KBM-7 (cell line): ENCODE measurements at places on chromosomes 5 and 9.
A peak's percentile ranks its signal among the peaks of the same experiment; 100 is the strongest.

GRCh38 chr5:135543485-135544304 lies 7.9 kb upstream of the NEUROG1 start:
- no peak for DNase-seq

GRCh38 chr5:35869685-35870277 lies 13.1 kb downstream of the IL7R start:
- DNase-seq, result peak; percentile 75

DNA sequence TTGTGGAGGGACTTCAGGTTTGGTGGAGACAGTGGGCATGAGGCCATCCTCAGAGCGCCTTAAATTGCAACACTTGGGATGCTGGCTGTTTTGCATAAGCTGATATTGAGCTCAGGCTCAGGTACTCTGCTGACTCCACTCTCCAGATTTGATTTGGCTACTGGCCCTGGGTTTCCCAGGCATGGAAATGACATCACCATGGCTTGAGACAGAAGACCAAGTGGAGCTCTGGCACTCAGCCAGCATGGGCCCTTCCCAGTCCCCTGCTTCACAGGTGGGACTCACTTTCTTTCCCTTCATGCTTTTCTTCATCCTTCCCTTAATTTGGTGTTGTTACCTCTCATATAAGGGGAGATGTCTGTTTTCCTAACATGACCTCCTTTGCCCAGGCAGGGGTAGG lies 72.0 kb upstream of the IL12B start:
- DNase-seq, result no peak

GRCh38 chr5:177507165-177507564 lies 2.5 kb downstream of the DOK3 start:
- peak; percentile 33 for DNase-seq

GRCh38 chr5:57592236-57592635 lies 109.6 kb upstream of the ACTBL2 start:
- no peak for DNase-seq

- peak; percentile 15 for DNase-seq
Measured at GRCh38 chr5:78540335-78541085, 108.1 kb downstream of the LHFPL2 start.

- no peak for DNase-seq
Measured at GRCh38 chr9:116697887-116698286, 10.8 kb downstream of the TRIM32 start.

DNA sequence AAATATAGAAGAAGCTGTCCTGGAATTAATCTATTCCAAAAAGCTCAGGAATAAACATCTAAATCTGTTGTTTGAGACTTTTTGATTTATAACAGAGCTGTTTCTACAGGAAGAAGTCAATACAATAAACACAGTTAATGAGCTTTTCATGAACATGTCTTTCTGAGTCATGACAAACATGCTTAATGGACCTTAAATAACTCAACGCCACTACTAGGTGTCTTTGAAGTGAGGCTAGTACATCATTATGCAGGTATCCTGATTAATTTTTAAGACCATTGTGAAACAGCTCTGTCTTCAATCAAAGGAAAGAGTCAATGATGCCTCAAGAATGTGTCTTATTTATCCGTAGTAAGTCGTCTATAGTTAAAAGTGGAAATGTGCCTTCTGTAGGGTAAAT lies 131.6 kb downstream of the GABRB2 start:
- no peak for DNase-seq

DNA sequence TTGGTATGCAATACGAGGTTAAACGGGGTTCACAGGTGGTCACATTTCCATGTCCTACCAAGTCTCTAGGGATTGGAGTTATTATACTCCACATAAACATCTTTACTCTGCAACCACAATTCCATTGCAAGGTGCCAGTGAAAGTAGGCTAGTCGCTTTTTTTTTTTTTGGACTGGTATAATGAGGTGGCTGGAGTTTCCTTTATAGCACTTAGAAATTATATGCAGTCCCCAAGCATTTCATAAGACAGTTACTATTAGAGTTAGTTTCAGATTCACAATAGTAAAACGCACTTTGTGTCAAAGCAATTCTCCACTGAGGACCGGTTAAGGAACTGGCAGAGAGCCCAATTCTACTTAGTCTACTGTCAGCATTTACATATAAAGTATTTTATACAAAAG lies 1.4 kb downstream of the MEF2C start:
- peak; percentile 55 for DNase-seq

DNA sequence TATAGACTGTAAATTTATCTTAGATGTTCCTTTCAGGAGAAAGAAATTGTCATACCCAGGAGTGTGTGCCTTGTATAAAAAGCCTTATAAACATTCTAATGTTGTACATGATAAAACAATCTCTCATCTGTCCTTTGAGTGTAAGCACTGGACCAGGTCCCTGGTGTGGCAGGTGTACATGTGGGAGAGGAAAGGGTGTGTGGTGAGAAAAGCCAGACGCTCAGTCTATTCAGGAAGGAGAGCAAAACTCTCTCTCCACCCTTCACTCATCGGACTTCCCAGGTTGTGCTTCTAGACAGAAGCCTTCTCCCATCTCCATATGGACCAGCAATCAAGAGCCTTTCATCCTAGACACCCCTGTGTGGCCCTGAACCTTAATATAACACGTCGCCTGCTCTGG lies 154.2 kb downstream of the ESM1 start:
- no peak for DNase-seq

DNA sequence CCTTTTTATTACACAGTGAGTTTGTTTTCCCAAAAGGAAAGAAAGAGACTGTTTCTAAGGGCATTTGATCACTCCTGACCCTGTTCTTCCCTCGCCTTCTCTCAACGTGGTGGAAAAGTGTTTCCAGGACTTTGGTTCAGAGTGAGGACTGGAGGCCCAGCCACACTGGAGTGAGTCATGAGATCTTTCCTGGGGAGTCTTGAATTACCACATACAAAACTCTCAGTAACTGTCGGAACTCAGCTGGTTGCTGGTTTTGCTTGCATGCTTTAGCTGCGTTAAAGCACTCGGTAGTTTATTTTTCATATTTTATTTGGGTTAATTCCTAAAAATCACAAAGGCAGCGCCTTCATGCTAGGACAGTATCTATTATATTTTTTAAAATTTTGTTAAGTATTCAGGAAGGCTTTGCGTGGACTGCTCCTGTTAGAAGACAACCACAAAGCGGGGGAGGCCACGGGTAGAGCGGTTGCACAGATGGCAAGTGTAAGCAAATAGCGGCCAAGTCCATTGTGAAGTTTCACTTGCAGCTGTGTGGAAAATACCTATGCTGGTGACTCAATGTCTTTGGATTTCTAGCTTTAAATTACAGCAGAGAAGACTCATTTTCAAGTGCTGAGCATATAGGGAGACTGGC lies 77.7 kb downstream of the ARSB start:
- DNase-seq, result peak; percentile 87

DNA sequence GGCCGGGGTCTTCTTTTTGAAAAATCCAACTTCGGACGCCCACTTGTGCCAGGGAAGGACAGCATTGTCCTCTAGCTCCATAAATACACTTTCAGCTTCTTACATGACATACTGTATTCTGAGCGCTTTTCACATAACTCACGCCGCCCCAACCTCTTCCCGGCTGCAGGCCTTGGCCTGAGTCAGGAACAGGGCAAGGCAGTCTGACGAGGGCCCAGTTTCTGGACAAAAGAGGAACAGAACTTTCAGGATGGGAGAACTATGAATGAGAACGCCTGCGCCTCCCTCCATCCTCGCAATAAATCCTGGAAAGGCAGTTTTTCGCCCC lies 650 bp downstream of the DCTN4 start:
- no peak for DNase-seq

DNA sequence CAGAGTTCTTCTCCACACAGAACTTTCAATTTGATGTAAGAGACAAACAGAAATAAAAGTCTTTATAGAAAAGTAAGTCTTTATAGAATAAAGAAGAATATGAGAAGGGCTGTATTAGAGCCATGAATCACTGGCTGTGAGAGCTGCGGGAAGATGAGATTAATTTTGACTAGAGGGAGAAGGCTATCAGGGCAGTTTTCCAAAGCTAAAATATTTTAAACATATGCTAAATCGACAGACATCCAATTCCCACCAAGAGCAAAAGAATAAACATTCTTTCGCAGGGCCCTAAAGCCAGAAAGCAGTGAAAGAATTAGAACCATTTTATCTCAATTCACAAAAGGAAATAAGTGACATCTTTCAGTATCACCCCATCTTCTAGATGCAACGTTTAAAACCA lies 208.3 kb upstream of the MAP3K1 start:
- no peak for DNase-seq

DNA sequence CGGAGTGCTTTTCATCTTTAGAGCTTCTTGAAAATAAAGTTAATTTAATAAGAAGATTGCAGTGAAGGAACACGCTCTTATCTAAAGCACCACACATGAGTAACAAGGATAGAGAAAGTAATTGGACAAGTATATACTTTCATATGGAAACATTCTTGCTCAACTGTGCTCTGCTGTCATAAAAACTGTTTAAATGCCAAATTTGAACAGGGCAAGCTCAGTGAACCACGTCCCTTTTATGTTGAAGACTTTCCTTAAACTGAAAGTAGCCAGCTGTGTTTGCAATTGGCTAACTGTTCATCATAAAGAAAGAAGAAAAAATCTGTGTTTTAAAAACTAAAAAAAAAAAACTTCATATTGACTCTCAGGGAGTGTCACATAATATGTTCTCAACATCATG lies 1610.7 kb upstream of the C9orf72 start:
- DNase-seq, result no peak

DNA sequence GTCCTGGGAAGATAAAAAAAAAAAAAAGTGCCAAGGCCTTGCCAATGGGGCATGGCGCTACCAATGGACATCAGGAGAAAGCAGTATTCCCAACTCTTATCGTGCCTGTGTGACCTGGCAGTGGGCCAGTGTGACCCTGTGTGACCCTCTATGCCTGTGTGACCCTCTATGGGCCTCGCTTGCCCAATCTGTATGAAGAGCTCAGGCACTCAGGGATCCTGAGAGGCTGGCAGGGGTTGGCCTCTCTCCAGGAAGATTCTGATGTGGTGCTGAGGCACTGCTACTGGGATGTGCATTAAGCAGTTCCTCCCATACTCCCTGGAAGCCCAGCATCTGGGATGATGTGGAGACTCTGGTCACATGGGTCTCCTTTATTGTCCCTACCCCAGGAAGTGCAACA lies 179.2 kb downstream of the MACROH2A1 start:
- DNase-seq, result no peak

- no peak for DNase-seq
Measured at GRCh38 chr5:120199559-120199958, 264.5 kb upstream of the PRR16 start.
